ENCODE measurements at places on chromosomes 2 and 18.

DNA sequence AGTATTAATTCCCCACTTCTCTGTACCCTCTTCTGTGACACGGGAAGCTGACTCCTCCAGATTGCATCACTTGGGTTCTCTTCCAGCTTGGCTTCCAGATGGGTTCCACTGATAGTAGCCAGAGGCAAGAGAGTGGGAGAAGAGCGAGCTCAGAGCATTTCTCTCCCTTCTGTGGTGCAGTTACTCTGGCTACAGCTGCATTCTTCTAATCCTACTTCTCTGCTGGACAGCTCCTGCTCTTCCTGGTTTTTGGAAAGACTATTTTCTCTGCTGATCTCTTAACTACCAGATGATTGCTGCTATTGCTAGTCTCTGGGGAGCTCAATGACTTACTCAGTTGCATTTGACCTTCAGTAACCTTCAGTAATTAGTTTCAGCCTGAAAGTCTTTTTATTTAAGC is 187.5 kb upstream of the MAP2 start:
- DNase-seq: no peak

- no peak for DNase-seq
Measured at GRCh38 chr2:191165176-191165643, 14.4 kb upstream of the STAT4 start.

- DNase-seq: no peak
Measured at GRCh38 chr2:162198239-162198638, 45.0 kb downstream of the FAP start.

DNA sequence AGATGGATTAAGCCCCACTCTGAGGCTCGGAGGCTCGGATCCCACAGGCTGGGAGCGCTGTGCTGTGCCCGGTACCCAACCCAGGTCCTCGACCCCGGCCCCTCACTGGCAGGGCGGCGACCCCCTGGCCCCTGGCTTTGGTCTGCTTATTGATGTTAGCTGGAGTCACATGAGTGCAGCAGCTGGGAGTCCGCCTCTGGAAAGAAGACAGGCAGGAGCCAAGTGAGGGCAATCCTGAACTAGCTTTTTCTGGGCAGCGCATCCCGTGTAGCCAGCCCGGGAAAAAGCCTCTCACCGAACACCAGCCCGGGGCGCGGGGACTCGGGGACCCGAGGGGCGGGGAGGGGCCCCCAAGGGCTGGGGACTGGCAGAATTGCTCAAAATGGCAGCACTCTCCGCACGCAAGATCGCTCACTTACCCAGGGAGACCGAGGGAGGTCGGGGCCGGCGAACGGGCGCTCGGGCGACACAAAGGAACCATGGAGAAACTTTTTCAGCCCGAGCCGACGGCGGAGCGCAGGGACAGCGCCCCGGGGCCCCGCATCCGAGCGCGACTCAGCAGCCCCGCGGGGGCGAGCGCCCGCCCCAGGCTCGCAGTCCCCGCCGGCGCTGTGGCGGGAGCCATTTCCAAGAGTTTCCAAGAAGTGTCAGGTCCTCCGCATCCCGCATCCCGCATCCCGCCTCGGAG is 567 bp downstream of the TMEM200C start:
- no peak for DNase-seq

- no peak for DNase-seq
Measured at GRCh38 chr2:220628252-220628651, 943.9 kb downstream of the EPHA4 start.

DNA sequence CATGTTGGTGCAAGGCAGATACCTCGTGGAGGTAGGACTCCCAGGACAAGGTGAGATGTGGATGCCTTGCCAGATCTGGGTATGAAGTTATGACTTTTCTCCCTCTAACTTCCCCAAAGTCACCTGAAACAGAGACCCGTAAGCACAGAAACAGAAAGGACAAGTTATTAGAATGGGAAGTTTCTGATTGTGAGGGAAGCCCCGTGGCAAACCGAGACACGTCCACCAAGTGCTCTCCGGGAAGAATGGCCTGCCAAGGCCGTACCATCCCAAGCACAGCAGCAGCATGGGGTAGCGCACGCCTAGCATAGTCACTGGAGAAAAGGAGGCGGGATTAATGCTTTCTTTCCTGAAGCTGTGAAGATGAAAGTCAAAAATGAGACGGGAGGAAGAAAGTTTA is 110.6 kb downstream of the ZNF532 start:
- DNase-seq: no peak

- no peak for DNase-seq
Measured at GRCh38 chr2:38108907-38109731, 33.2 kb upstream of the CYP1B1 start.

GRCh38 chr2:156541706-156542105 is 105.5 kb downstream of the GPD2 start:
- no peak for DNase-seq

DNA sequence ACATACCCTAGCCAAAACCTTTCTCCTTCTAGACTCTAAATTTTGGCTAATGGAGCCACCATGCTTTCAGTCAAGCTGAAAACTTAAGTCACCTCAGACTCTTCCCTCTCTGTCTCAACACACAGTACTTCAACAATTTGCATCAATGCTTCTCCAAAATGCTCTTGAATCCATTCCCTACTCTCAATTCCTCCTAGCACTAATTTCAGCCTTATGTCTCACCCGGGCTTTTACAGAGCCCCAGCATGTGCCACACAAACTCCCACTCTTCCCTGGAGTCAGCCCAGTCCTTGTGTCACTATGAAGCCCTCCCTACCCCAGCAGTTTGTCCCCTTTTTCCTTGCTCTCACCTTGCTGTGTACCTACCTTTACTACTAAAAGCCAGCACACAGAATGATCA is 38.7 kb downstream of the AAK1 start:
- no peak for DNase-seq

DNA sequence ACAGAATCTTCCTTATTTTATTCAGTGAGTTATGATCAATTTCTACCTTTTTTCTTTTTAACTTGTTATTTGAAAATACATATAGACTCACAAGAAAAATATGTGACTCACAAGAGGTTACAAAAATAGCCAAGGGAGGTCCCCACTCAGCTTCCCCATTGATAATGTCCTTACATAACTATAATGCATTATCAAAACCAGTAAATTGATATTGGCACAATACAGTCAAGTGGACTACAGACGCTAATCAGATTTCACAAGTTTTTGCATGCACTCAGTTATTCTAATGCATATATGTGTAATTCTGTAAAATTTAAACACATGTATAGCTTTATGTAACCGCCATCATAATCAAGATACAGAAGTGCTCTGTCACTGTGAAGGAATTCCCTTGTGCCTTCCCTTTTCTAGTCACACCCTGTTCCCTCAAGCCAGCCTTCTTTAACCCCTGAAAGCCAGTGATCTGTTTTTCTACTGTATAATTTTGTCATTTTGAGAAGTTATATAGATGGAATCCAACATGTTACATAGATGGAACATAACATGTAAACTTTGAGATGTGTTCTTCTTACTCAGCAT is 118.4 kb downstream of the ALMS1 start:
- DNase-seq: no peak

DNA sequence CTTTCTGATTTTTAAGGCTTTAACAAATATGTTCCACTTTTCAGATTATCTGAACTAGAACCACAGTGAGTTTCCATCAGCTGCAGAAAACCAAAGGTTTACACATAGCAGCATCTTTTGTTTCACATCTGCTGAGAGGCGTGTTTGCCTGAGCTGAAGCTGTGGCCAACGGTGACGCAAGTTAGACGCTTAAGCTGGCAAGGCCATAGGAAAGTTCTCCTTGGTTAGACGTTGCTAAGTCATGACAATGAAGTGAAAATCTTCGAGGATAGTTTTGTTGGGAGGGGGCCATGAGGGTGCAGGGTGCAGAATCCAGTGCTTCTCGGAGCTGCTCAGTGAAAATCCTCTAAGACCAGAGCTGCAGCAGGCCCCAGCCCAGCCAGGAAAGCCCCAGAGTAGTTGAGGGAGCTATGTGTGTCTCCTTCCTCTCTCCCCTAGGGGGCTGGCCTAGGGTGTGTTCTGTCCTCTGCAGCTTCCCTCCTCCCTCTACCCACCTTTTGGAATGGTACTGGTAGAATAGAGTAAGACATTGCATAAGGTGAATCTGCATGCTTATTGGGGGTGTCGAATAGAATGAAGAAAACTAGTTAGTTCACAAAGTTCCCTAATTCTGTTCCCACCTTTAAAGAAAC is 105.4 kb downstream of the FHOD3 start:
- no peak for DNase-seq

DNA sequence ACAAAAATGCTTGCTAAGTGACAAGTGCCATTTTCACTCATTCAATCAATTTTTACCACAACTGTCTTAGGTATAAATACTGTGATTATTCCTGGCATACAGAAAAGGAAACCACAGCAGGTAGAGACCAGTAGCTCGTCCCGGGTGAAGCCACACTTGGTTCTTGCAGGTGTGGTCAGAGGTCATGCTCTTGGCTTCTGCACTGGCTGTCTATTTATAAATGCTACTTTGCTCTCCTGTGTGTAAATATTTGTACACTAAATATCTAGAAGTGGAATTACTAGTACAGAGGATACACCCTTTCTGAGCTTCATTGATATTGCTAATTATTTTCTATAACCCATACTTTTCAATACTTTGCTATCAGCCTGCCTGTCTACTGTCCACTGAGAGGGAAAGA is 284.6 kb downstream of the MYT1L start:
- no peak for DNase-seq

- DNase-seq: no peak
Measured at GRCh38 chr18:24475926-24476589, 15.6 kb downstream of the HRH4 start.

GRCh38 chr2:47897883-47898731 is 8.2 kb downstream of the FBXO11 start:
- no peak for DNase-seq

GRCh38 chr18:48605408-48605845 is 66.6 kb downstream of the CTIF start:
- DNase-seq: no peak

DNA sequence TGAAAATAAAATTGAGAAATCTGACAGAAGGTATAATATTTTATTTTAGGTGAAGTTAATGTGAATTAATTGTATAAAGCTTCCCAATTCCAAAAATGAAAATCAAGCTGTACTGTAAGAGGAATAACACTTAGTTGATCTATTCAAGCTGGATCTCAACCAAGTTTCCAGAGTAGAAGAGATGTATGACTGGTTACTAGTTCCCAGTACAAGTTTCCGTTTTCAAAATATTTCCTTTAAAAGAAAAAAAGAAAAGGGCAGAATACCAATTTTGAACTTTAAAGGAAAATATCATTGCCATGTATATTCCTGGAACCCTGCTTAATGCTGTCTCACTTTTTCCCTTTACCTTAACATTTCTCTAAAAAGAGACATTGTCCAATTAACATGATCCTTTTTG is 308.5 kb downstream of the IRS1 start:
- no peak for DNase-seq

DNA sequence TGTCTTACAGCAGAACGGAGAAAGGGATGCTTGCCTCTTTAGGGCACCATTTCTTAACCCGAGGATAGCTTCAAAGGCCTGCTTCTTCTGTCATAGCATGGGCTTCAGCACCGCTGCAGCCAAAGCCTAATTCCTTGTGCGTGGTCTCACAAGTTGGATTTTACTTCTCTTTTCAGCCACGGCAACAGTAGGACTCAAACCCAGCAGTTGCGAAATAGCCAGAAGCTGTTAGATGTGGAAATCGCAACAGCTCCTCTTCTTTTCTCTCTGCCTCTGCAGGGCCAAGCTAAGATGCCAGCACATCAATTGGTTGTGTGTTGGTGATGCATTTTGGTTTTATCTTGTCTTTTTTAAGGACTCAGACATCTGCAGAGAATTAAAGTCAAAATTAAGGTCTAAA is 3.1 kb downstream of the NRXN1 start:
- no peak for DNase-seq

DNA sequence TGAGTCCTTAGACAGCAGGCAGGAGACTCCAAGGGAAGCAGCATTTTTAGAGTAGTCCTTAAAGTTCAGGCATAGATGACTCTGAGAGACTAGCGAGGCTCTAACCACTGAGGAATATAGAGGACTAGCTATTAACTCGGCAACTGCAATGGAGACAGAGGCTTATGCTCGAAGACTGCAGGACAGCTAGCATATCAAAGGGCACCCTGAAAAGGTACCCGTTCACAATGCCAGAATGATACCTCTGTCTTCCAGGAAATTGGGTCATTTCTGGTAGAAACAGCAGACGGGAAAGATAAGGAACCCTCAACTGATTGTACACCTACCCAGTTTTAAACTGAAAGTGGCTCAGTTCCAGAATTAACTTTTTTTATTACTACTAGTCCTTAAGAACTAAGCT is 1204.0 kb upstream of the ZEB2 start:
- DNase-seq: no peak

DNA sequence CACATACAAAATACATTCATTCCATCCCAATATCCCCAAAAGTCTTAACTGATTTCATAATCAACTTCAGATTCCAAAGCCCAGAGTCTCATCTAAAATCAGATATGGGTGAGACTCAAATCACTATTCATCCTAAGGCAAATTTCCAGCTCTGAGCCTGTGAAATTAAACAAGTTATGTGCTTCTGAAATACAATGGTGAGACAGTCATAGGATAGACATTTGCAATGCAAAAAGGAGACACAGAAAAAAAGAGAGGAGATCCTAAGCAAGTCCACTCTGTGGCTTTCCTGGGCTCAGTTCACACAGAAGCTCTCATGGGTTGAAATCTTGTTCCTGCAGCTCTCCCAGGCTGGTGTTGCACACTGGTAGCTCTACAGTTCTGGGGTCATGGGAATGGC is 18.3 kb downstream of the ZNF892 start:
- DNase-seq: no peak

GRCh38 chr2:220837226-220837625 is 734.9 kb downstream of the EPHA4 start:
- DNase-seq: no peak

- DNase-seq: no peak
Measured at GRCh38 chr2:197577446-197577845, 61.6 kb downstream of the MOB4 start.

DNA sequence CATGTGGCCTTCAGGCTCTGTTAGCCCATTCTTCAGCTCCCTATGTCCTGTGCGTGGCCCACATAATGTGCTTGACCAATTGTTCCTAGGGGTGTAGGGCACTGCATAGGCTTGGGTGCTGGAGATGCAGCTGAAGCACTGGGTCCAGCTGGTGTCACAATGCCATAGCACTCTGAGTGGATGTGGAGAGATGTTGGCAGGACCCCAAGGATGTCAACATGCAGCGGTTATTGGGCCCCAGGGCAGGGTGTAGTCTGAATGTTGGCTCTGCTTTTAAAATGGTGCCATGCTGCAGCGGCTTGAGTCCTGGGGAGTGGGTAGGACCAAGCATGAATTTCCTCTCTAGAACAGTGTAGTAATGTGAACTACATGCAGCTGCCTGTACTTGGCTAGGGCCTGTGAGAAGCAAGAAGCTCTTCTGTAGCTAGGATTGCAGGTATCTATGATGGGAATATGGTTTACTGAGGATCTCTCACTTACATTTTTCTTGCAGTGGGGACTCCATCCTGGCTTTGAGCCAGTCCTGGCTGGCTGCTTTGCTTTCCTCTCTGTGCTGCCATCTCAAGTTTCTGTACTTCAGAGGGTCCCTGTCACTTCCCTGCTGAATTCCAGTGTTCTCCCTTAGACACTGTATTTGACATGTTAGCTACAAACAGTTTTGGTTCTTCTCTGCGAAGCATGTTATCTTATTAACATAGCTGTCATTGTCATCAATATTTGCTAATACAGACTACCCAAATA is 148.4 kb downstream of the CSRNP3 start:
- no peak for DNase-seq

Data from stimulated activated CD8-positive, alpha-beta memory T cell treated with anti-CD3 and anti-CD28 coated beads, Interleukin-2, amount 100 ng/mL, for 1 hour (primary cell).